ENCODE measurements at places on chromosomes 2 and 18. TPM values are rescaled to one million over a fixed set of nuclear protein-coding genes. Genes with fewer than 3 reads are reported as not detected.

CLIP4 gene
- total RNA-seq: 69.2 TPM

RETSAT gene
- 33.0 TPM for total RNA-seq

- DNase-seq: no peak
Observed at GRCh38 chr2:72033636-72034035, 114.0 kb downstream of the CYP26B1 start.

GRCh38 chr18:69480460-69480859 lies 79.8 kb downstream of the DOK6 start:
- no peak for DNase-seq

SLC16A14 gene
- total RNA-seq: 0.12 TPM

KLHL14 gene
- not detected for total RNA-seq

PLEKHH2 gene
- 1.2 TPM for total RNA-seq

UGT1A3 gene
- total RNA-seq: not detected

ACADL gene
- not detected for total RNA-seq

DNA sequence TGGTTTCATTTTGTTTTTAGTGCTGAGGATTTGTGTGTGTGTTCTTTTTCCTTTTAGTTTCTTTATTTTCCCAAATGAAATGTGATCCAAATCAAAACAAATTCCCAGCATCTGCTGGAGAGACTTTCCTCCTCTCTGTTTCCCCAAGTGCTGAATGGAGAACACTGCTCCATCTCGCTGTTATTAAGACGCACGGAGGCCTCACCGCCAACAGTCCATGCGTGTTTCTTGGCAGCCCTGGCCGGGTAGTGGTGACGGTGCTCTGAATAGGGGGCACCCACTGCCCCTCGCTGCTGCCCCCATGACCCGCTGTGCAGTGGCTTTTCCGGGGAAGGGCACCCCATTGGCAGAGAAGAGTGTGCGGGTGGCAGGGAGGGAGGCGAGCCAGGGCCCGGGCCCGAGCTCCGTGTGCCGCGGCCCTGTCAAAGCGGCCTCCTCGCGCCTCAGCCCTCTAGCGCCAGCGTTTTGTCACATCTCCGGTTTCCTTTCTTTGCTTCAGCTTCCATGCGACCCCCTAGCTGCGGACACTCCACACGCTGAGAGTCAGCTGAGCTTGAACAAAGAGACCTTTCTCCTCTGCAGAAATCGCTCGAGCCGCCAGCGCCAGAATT lies 473.7 kb upstream of the SALL3 start:
- DNase-seq: no peak

UGT1A10 gene
- not detected for total RNA-seq

DNA sequence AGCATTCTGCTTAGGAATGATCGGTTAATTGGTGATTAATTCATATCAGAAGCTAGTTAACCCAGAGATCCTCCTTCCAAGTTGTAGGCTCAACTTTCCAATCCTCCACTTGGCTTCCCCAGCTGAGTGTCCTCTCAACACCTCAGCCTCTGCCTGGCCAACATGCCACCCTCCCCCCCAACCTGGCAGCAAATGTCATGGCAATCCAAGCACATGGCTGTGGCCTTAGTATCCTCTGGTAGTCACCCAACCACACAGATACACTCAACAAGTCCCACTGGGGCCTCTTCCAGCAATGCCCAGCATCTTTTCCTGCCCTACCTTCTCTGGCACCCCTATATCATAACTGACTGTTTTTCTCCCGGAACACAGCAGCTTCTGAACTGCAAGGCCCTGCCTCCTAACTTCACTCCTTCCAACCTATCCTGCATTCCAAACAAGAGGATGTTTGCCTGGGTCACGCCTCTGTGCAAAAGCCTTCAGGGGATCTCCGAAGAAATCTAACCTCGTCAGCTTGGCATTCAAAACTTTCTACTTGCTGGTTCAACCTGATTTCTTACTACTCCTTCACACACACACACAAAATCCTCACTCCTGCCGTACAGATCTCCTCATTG lies 195.0 kb downstream of the CYP26B1 start:
- DNase-seq: no peak

DNA sequence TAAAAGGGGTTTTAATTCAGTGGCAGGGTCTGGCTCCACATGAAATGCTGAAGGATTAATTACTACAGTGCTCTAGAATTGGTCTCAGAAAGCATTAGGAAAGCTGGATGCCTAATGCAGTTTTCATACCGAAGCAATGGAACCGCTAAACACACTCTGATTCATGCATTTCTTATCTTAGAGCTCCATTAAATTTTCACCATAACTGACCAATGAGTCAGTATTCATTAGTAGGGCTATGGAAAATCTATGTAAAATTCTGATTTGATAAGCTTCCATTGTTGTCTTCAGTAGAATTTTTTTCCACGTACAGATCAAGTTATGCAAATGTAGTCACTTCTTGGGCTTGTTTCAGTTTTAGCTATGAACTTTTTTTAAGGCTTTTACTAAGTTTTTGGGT lies 359.9 kb downstream of the ARHGAP15 start:
- no peak for DNase-seq

- no peak for DNase-seq
Observed at GRCh38 chr2:24106786-24107185, 16.3 kb downstream of the PFN4 start.

- DNase-seq: no peak
Observed at GRCh38 chr2:132943829-132944228, 273.8 kb upstream of the LYPD1 start.

PTPRN gene
- not detected for total RNA-seq

SKA1 gene
- 0.28 TPM for total RNA-seq

RNF25 gene
- total RNA-seq: 32.9 TPM

DNA sequence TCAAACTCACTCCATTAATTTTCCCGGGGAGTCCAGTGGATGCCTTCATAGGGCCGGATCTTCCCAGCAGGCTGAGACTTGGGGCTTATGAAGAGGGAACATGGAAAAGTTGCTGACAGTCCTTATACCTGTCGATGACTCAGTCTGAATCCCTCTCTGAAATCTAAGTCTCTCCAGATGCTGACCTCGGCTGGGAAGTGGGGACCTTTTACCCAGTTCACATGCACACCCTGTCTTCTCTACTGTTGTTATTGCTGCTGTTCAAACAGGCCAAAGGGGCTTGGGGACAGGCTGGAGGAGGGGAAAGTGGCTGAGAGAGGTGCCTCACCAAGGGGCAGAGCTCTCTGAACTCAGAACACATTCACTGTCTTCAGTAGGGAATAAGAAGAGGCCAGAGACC lies 4.1 kb upstream of the TNP1 start:
- DNase-seq: no peak
